NCI-H2171 treated with DMSO at 0.1 percent for 48 hours (cell line): ENCODE measurements at places on chromosomes 7 and 10.

DNA sequence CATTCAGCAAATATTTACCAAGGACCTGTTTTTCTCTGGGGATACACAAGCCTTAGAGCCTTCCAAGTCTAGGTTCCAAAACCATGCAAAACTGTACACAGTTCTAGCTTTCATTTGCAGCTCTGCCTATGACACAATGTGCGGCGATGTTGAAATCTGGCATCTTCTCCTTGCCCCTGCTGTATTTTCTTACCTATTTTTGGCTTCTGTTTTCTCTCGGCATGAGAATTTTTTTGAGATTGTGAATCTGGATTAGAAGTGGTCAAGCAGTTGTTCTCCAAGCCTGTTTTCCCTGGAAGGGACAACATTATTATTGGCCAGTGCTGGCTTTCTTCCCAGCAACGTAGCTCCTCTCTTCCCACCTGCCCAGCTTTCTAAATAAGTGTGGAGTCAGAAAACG is 176.3 kb downstream of the CREB5 start:
- no peak for DNase-seq

GRCh38 chr7:70681469-70682350 is 450.2 kb upstream of the GALNT17 start:
- peak; percentile 26 for DNase-seq

DNA sequence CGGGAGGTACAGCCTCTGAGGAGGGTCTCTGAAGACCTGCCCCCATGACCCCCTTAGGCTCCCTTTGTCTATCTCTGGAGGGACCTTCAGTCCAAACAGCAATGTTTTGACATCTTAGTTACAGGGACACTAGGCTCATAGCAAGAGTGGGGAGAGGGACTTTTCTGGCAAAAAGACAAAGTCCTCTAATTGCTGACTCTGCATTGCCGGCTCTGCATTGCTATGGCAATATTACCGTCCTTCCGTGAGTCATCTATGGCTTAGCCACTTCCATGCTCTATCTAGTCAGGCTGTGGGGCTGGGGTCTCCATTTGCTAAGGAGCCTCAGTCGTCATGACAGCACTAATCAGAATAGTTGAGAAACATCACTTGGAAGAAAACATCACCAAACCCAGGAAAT is 952.6 kb downstream of the KCNMA1 start:
- no peak for DNase-seq

GRCh38 chr10:50407076-50407801 is 155.9 kb upstream of the ASAH2 start:
- DNase-seq: no peak

GRCh38 chr7:80078159-80078731 is 56.4 kb upstream of the GNAI1 start:
- DNase-seq: peak; percentile 18

- no peak for DNase-seq
These were observed 6.4 kb upstream of the CSTF2T start for GRCh38 chr10:51705774-51706173.

- DNase-seq: no peak
These were observed 58.6 kb downstream of the ZMIZ1 start for GRCh38 chr10:79127151-79127961.

DNA sequence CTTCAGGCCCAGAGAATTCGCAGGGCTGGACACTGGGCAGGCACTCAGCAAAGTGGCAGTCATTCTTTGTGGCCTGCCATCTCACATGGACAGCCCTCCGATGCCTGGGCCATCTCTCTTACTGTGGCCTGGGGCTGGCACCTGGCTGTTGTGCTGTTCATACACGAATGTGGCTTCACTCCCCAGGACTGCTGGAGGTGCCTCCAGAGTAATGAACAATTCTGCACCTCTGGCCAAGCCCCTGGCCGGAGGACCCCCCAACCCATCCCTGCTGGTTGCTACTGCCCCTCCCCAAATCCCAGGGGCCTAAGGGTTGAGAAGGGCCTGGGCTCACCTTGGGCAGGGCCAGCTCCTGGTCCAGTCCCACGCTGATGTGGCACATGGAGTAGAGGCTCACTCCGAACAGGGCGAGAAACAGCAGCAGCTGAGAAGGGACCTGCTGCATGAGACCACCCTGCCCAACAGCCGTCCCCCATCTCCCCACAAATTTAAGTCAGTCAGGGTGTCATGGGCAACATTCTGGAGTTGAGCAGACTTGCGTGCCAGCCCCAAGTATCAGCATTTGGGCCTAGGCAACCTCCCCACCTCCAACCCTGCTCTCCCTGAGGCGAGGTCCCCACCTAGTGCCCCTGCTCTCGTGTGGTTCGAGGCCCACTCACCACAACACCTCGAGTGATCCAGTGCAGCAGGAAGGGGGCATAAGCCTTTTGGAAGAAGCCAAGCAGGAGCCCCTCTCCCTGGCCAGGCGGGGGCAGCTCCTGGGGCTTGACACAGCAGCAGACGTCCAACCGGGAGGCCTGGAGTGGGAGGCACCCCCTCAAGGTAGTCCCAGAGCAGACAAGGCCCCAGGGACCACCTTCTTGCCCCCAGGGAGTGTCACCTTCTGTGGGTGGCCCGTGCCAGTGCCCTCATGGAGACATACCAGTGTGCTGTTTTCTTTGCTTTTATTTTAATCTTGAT is 9.4 kb downstream of the NPC1L1 start:
- DNase-seq: no peak

GRCh38 chr10:11237571-11237970 is 219.9 kb downstream of the CELF2 start:
- DNase-seq: no peak

- DNase-seq: no peak
These were observed 352.8 kb upstream of the VSTM2A start for GRCh38 chr7:54189330-54189729.

- DNase-seq: no peak
These were observed 7.9 kb upstream of the ARPC1B start for GRCh38 chr7:99366646-99367045.

DNA sequence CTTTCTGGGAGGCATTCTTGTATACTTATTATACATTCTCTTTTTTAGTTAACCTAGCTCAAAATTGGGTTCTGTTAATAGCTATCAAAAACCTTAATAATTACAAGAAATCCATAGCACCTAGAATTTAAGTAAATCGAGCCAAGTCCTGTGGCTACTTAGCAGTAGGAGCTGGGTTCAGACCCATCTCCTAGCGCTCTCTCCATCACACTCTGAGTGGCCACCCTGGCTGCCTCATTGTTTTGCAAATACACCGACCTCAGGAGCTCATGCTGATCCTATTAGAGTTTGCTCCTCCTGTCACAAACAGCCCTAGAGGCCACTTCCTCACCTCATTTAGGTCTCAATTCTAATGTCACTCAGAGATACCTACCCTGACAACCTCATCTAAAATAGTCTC is 46.2 kb upstream of the OSBPL3 start:
- no peak for DNase-seq

- DNase-seq: no peak
These were observed 91.7 kb upstream of the PITRM1 start for GRCh38 chr10:3264161-3264761.

GRCh38 chr10:72072046-72072445 is 16.3 kb downstream of the SPOCK2 start:
- no peak for DNase-seq

DNA sequence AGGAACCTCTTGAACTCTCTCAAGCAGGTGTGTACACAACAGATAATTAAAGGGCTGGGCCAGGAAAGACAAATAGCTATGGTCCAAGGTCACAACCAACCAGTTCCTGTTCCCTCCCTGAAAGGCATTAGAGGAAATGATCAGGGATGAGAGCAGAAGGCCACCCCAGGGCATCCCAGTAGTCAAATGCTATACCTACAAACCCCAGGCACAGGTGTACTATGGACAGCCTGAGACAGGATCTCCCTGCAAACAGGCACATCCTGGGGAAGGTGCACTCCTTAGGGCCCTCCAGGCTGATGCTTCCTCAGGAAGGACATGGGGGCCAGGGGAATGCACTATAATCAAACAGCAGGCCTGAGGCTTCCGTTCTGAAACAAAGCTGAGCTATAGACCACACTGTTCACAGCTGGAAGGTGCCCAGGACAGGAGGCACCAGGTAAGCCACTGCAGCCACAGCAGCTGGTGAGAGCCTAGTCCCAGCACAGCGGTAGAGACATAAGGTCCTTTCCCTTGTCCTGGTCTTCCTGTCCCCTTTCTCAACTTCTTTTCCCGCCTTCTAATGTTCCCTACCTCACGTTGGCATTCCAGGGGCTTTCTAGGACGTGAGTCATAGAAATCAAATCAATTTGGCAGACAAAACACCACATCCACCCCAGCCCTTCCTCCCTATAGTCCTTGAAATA is 13.3 kb downstream of the PARP12 start:
- DNase-seq: no peak

DNA sequence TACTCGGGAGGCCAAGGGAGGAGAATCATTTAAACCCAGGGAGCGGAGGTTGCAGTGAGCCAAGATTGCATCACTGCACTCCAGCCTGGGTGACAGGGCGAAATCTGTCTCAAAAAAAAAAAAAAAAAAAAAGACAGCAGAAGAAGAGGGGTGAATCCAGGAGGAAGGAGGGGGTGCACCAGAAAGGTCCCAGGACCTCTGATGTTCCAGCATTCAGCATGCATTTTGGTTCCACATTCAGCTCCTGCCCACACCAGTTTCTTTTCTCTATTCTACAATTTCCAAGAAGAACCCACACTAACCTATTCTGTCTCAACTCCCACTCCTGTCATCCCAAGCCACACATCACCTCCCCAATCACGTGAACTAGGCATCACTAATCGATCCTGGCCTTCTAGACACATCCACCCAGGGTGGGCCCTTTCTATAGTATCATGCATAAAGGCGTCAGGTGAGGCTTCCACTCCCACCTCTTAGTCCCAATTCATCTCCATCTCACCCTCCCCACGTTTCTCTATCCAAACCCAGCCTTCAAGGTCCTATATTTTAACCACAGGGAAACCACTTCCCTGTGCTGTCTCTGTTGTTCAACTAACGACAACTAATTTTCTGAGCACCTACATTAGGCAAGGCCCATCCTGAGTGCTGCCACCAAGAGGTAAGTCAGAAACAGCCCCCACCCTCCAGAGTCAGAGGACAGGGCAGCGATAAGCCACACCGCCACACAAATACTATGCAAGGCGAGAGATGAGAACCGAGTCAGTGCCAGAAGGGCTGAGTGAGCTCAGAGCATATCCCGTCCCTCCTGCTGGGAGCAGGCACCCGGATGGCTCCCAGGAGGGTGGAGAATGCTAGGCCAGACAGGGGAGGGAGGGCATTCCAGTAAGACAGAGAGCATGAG is 2.2 kb downstream of the ANXA11 start:
- DNase-seq: peak; percentile 67

- DNase-seq: peak; percentile 37
These were observed 57.3 kb upstream of the CAPZA2 start for GRCh38 chr7:116805100-116805544.

DNA sequence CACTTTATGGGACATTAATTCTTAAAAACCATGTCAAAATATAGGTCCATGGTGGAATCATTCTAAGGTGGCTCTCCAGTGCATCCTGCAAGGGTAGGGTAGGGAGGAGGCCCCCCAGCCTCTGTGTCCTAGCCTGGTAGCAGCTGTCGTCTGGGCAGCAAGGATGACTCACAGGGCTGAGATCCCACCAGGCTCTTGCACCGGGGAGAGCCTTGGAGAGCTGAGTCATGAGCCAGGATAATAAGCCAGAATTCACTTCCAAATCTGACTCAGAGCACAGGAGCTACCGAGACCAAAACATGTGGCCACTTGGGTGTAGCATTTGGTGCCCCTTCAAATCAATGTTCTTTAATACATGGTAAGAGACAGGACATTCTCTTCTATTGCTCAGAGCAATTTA is 298.5 kb downstream of the NEBL start:
- DNase-seq: no peak

- no peak for DNase-seq
These were observed 30.9 kb downstream of the OCM2 start for GRCh38 chr7:97959046-97959445.

- DNase-seq: no peak
These were observed 5.5 kb downstream of the MCM7 start for GRCh38 chr7:100095704-100096103.

GRCh38 chr10:71575934-71576801 is 143.4 kb downstream of the C10orf105 start:
- no peak for DNase-seq

DNA sequence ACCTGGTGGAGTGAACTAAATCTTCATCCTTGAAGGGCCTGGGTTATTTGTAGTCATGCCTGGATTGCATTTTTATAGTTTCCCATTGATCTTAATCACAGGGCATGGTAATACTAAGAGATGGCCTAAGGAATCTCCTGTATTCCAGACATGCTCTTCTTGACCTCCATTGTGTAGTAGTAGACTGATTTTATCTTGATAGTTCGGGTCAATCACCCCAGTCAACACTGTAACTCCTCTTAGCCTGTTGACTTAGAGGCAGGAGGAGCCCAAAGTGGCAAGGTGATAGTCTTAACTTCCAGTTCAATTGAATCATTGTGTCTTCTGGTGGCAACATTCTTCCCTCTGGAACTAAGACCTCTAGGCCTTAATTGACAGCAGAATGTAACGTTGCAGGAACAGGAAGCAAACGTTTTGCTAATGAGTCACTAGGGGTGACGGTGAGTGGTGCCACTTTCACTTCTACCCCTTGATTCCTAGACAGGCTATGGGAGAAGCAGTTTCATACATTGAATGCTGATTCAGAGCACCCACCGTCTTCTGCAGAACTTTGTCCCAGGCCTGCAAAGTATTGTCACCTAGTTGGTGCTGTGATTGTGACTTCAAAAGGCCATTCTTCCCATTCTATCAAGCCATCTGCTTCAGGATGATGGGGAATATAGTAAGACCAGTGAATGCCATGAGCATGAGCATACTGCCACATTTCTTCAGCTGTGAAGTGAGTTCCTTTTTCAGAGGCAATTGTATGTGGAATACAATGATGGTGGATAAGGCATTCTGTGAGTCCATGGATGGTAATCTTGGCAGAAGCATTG is 24.0 kb upstream of the PAPSS2 start:
- no peak for DNase-seq

DNA sequence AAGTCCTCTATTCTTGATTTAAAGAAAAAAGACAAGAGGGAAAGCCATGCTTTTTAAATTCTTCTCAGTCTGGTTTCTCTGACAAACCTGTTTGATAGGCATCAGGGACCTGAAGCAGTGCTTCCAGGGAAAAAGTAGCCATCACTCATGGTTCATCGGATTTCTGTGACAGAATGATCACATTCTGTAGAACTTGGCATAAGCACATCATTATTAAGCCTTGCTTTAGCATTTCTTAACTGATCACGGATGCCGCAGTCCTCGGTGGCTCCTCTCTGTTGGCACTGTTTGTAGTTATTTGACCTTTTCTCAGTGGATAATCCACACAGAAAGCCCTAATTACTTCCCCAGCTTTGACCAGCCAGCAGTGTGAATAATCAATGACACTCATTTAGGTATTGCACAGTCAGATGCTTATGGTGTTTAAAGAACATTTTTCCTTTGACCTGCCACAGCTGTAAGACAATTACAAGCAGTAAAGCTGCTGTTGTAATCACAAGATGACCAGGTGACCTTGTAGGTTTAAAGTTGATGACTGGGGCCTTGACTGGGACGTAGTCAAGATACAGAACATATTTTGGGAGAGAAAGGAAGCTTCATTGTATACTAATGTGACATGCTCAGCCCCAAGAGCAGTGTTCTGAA is 64.4 kb upstream of the SKAP2 start:
- DNase-seq: no peak
